CD4-positive, alpha-beta T cell treated with Interleukin-12 subunit alpha and Interleukin-12 subunit beta, for 1 hour (primary cell): ENCODE measurements at places on chromosomes 16 and 17.

DNA sequence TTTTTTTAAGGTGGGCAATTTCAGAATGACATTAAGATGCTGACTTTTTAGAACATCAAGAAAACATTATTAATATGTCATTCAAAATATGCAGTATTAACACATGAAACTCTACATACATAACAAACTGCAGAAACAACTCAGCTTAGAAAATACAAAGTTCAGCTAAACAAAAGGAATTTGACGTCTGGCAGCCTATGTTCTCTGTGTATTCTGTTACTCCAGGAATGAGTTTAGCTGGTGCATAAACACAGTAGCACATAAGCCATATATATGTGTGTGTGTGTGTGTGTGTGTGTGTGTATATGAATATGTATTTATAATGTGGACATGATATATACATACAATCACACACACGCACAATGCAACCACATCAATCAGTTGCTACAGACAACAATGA lies 413.5 kb upstream of the PSMD7 start:
- no peak for DNase-seq

- DNase-seq, result no peak
Observed at GRCh38 chr17:48596735-48597527, 3.4 kb upstream of the HOXB5 start.

- DNase-seq, result no peak
Observed at GRCh38 chr17:60827943-60828342, 150.3 kb downstream of the BCAS3 start.

- no peak for DNase-seq
Observed at GRCh38 chr16:4264546-4264945, 8.3 kb downstream of the TFAP4 start.
